Cardiac septum (tissue), 1 donor: ENCODE measurements at places on chromosomes 2 and 18.

DNA sequence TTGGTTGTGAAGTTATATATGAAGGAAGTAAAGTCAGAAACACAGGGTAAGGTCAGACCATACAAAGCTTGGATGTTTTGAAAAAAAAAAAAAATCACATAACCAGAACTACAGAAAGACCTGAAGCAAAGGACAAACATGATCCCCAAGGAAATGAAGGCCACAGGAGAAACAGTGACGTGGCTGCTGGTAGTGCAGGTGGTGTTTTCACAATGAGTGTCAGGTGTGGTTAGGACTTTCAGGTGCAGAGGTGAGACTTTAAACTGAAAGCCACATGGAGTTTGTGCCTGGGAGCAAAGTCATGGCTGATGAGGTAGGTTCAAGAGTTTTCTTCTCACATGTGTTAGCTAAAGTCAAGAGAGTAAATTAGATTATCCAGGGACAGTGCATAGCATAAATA is 270.7 kb downstream of the PIEZO2 start:
- no peak for DNase-seq

DNA sequence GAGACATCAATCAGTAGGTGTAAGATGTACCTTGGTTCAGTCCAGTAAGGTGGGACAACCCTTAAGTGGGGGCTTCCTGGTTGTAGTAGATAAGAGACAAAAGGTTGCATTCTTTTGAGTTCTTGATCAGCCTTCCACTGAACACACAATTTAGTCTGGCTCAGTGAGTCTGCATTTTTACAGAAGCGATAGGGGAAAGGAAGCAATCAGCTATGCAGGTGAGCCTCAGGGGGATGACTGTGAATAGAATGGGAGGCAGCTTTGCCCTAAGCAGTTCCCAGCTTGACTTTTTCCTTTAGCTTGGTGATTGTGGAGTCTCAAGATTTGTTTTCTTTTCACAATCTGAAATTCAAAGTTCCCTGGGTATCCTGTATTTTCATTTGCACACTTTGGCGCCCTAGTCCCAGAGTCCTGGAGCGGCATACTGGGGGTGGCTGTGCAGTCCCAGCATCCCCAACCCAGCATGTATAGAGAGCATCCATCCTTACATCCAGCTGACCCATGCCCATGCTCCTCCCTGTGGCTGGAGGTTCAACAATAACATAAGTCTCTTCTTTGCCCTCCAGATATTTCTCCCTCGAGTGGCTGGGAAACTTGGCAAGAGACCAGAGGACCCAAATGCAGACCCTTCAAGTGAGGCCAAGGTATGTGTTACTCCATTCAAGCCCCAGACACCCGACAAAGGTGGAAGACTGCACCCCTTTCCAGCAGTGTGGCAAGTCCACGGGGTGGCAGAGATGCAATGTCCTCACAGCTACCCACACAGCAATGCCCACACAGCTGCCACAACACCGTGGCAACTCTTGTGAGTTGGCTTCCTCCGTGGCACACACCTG is 20.1 kb upstream of the PRLH start:
- DNase-seq, result no peak

- peak; percentile 100 for DNase-seq
These were observed at the start of gene CUL3 for GRCh38 chr2:224585211-224586088. TSS of gene CUL3 (minus strand) at chr2:224585363. CDS start at chr2:224585009, 354 bp downstream.

DNA sequence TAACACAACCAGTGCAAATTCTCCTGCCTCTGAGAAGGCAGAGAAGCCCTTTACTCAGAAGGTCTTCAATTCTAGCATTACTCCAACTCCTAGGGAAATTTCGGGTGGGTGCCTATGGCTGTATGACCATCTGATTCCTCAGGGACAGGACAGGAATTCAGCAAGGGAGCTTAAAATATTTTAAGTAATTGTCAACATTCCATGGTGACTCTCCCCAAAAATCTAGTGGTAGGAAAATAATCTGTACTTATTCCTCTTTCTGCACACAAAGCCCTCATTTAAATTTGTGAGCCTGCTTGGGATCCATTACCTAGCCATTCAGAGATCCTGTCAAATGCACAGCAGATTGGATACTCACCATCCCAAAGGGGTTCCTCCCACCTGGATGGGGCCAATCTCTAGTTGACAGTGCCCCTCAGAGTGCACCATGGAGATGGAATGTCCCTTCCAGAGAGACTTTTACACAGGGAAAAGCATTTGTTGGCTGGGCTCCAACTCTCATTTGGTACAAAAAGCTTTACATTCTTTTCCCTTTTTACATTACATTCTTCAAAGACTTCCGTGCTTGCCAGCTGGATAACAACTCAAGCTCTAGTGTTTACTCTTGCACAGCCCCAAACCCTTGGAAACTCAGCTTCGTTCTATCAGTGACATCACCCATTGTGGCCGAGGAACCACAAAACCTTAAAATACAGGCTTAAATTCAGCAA is 3.1 kb upstream of the TMEM150A start:
- no peak for DNase-seq

- DNase-seq, result no peak
These were observed 99.5 kb downstream of the TTC32 start for GRCh38 chr2:19802086-19802841.

- no peak for DNase-seq
These were observed 63.2 kb downstream of the NDUFA10 start for GRCh38 chr2:239961662-239962613.

DNA sequence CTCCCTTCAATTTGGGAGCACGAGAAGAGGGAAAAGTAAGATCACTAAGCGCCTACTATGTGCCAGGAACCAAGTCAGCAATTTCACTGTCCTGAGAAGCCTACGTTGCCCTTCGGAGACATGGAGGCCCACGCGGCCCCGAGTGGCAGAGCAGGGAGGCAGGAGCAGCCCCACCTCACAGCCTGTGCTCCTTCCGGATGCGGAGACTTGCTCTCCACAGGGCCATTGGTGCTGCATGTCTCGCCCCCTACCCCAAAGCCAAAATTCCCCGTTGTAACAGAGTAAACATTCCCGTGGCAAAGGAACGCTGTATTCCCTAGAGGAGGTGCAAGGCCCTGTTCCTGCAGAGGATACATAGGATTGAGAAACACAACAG is 4.5 kb downstream of the SLC14A2 start:
- DNase-seq, result no peak

DNA sequence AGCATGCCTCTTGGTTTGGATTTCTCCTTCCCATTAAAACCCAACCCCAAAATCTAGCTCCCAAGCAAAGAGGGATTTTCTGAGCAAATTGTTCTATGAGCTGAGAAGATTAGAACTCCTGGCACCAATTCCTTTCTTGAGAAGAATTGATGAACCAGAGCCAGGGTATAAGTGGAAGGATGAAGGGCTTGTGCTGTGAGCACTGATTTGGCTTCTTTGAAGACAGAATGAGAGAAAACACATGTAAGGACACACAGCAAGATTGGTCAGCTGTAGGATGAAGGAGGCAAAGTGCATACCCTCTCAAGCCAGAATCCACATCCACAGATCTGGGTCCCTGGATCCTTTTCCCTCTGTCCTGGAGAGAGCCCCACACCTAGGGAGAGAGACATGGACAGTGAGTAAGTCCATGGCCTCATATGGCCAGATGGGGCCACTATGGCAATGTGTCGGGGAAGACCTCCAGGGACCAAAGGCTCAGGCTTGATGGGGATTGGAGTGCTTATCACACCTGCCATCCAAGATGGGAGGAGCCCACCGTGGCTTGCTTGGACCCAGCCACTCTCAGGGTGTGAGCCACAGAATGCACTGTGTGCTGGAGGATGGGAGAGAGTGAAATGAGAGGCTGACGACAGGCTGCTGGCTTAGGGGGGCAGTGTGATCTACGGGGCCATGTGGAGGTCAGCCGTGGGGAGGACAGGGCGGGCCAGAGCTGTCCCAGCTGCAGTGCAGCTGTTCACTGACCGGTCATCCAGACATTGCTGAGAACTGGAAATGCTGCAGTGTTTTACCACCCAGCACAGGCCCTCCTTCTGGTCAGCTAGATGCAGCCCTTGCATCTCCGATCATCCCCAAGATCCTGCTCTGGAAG is 339.8 kb downstream of the CYP26B1 start:
- DNase-seq, result peak; percentile 64

GRCh38 chr2:65639156-65639864 is 206.9 kb upstream of the SPRED2 start:
- DNase-seq, result no peak

DNA sequence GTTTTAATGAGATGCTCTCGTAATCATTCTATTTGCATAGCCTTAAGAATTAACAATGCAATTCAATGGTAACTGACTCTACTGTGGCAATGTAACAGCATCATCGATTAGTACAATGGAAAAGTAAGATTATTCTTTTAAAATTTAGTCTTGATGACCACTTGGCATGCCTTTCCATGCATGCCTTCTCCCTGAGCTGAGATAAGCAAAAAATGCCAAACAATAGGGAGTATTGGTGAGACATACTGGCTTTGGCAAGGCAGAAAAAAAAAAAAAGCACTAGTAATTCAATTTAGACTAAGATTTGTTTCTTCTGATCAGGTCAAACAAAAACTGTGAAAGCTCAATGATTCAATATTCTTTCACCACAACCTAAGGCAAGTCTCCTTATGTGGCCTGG is 110.8 kb upstream of the TRIB2 start:
- no peak for DNase-seq

- DNase-seq, result peak; percentile 69
These were observed at the start of gene TCF23 for GRCh38 chr2:27148801-27149439. TSS of gene TCF23 (plus strand) at chr2:27149004. CDS start at chr2:27149134, 130 bp downstream.

DNA sequence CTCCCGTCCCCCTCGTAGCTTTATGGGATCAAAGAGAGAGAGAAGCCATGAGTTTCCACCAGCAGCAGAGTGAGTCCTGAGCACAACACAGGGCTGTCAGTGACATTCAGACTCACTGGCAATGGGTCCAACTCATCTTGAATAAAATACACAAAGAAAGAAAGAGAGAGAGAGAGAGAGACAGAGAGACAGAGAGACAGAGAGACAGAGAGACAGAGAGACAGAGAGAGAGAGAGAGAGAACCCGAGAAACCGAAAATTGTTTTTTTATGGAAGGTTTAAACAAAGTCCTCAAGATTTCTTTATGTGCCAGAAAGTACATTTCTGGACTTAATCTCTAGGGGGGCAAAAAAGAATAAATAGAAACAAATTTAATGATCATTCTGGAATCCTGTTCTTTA is 11.5 kb upstream of the BCL2 start:
- DNase-seq, result no peak

- no peak for DNase-seq
These were observed 109.7 kb downstream of the MBD5 start for GRCh38 chr2:148130581-148130980.

DNA sequence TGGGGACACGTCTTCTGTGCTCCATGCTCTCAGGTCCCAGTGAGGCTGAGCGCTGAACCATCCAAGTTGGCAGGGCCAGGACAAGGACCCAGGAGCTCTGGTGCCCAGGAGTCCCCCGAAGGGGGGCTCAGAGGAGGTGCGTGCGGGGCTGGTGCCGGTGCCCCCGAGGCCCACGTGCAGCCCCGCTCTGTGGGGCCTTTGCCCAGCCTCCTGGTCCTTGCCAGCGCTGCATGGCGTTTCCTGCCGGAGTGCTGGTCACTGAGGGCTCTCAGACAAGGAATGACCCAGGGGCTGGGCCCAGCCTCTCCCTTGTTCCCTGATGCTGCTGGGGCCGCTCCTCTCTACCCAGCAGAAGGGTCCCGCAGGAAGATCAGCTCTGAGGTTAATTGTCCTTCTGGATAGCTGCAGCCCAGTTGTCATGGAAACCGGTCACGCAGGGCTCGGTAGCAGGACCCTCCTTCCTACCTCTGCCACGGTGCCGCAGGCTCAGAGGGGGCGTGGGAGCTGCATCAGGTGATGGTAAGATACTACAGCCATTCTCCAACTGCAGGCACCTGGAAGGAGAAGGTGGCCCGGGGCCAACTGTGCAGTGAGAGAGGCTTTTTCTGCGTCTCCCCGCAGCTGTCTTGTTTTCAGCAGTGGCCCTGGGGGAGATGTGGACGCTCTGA is 64.5 kb downstream of the RRM2 start:
- no peak for DNase-seq

- DNase-seq, result no peak
These were observed 758 bp downstream of the SCLY start for GRCh38 chr2:238061315-238062202.
